ENCODE measurements at places on chromosomes 7 and 10.

- no peak for DNase-seq
These were observed 23.5 kb downstream of the CNOT4 start for GRCh38 chr7:135486261-135486920.

DNA sequence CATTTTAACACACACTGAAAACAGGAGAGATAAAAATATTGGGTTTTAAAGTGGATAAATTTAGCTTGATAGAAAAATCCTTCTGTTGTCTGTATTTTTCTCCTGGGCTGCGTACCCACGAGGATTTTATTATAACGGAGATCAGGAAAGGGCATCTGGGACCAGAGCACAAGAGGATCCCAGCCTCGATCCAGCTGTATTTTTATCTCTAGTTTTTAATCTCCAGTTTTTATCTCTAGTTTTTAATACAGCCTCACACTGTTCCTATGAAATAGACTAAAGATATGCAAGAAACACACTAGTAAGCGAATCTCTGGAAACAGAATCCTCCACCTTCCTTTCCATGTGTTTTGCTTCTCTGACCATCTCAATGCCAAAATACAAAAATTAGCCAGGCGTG is 295.2 kb downstream of the FRMD4A start:
- DNase-seq, result no peak

DNA sequence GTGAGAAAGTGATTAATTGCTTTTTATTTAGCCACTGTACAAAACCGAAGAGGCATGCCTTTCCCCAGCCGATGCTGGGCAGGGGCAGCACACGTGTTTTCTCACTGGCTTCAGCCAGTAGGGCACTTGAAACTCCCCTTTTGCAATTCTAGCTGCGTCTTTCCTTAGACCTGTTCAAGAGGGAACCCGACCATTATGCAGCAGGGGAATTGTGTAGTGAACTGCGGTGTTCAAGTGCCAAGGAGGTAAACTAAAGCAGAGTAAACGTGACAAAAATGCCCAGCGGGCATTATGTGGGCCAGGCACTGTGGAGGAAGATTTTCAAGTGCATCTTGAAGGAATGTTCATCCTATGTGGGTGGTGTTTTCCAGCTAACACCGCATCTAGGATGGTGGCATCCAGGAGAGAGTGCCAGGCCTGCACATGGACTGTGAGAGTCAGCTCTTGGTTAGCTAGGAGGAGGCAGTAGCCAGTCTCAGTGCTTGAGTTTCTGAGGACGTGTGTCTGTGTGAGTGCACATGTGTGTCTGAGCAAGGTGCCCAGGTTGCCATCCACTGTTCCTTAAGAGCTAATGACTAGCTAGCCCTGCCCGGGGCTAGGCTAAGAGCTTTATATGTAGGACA is 3.3 kb downstream of the WIPF3 start:
- no peak for DNase-seq

DNA sequence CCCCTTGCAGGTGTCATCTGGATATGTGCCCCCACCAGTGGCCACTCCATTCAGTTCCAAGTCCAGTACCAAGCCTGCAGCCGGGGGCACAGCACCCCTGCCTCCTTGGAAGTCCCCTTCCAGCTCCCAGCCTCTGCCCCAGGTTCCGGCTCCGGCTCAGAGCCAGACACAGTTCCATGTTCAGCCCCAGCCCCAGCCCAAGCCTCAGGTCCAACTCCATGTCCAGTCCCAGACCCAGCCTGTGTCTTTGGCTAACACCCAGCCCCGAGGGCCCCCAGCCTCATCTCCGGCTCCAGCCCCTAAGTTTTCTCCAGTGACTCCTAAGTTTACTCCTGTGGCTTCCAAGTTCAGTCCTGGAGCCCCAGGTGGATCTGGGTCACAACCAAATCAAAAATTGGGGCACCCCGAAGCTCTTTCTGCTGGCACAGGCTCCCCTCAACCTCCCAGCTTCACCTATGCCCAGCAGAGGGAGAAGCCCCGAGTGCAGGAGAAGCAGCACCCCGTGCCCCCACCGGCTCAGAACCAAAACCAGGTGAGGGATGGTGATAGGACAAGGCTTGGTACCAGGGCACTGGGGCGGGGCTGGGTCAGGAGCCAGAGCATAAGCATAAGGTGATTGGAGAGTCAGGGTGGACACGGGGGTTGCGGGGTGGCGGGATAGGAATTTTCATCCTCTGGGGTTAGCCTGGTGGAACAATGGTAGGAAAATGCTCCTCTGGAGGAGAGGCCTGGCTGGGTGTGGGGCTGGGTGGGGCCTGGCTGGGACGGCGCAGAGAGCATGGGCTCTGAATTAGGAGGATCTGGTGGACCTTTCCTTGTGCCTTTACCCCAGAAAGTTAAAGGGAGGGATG is 1.9 kb downstream of the ZYX start:
- no peak for DNase-seq

- DNase-seq, result no peak
These were observed 321.3 kb downstream of the CACNA2D1 start for GRCh38 chr7:82122275-82122674.

DNA sequence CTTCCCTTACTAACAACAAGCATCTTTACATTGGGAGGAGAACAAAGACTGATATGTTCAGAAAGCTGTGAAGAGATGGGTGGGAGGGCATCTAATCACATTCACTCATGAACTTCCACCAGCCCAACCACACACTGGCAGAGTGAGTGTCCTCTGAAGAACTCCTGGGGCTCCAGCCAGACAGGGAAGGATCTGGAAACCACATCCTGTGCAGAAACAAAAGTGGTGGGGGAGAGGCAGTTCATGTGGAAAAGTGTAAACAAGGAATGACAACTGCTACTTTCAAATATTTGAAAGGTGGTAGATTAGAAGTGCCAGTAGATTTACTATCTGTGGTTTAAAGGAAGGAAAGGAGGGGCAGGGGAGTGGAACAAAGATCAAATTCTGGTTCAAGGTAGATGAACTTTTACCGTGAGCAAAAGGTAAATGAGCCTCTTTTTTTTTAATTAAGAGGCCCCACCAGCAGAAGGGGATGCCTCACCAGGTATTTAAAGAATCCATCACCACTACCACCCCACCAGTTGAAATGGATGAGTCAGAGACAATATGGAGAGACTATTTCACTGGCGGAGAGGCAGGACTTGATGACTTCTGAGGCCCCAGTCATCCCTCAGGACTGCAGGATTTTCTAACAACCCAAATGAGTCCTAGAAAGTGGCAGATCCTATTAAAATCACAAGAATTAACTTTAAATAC is 34.5 kb downstream of the GOT1 start:
- no peak for DNase-seq

DNA sequence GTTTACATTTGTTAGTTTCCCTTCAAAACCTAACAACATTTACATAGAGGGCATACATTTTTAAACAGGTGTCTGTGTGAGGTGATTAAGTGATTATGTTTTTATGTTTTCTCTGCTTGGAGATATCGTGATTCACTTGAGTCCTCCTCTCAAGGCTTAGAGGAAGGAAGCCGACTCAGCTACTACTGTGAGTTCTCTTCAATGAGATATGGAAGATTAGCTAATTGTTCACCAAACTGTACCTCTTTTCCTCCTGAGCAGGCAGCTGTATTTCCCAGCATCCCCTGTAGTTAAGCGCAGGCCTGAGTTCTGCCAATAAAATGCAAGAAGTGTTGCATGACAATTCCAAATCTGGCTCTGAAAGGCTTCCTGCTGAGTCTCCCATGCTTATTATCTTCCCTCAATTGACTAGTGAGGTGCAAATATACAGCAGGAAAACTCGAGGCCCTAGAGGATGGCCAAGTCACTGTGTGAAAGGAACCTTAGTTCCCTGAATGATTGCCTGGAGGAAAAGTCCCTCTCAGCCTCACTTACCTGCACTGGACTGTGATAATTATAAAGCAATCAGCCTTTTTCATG is 528.7 kb downstream of the GRM8 start:
- no peak for DNase-seq

GRCh38 chr7:37282093-37282444 is 166.6 kb downstream of the ELMO1 start:
- no peak for DNase-seq

- DNase-seq, result no peak
These were observed 61.1 kb upstream of the SEM1 start for GRCh38 chr7:96770758-96771157.

DNA sequence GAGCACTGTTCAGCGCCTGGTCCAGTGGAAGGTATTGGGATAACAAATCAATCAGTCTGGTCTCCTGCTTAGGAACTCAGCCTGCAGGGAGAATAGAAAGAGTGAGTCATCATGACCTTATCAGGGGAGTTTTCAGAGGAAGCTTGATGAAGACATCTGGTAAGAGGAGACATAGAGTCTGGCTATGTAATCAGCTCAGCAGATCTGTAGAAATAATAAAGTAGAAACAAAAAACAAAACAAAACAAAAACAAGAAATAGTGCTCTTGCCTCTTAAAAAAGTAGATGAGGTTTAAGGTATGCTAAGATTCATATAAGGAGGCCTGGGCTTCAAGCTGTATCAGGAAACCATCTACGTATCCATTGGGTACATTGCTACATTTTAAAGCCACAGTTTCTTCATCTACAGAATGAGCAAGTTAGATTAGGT is 14.4 kb downstream of the TAS2R41 start:
- peak; percentile 70 for DNase-seq

DNA sequence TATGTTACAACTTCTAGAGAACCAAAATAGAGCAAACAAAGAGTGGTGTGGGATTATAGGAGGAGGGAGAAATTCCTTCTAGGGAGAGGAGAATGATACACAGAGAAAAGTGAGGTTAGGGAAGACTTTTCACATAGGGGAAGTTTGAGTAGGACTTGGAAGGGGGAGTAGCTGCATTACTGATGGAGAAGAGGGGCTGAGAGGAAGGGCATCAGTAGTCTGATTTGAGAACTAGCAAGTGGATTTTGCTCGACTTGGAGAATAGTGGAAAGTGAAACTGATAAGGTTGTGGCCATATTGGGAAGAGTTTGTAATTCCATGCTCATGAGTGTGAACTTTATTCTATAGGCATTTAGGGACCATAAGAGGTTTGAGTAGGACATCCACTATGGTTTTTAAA is 6.1 kb downstream of the NRF1 start:
- DNase-seq, result peak; percentile 31

DNA sequence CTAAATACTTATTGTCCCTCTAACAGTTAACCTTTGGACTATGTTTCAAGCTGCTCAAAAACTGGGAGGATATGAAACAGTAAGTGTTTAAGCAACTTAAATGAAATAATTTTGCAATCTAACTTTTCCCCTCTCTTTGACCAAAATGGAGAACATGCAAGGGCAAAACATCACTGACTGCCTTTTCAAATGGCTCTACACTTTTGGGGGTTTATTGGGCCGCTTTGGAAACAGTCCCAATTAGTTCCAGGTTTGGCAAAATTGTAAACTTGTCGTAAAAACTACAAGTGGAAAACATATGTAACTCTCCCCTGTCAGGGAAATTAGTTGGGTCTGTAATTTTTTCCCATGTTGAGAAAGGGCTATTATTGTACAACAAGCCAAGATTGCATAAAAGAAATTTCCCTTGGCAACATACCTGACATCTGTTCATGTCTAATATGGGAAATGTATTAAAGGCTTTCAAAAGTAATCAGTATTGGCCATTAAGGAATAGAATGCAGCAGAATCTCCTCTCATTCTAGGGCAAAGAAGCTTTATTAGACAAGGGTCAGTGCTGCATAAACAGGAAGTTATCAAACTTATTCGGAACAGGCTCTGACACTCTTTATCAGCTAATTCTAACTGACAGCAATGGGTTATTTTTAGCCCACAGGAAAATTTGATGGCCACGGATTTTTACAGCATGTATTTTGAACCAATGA is 157.9 kb downstream of the ARID5B start:
- peak; percentile 30 for DNase-seq

GRCh38 chr7:155811895-155812761 is at the start of gene SHH:
TSS of gene SHH (minus strand) at chr7:155812463. CDS start at chr7:155812122, 341 bp downstream.
- DNase-seq, result no peak

- DNase-seq, result no peak
These were observed 882 bp downstream of the ZNF282 start for GRCh38 chr7:149196151-149196704.

- DNase-seq, result no peak
These were observed 47.9 kb downstream of the SEPTIN7 start for GRCh38 chr7:35848725-35849124.

GRCh38 chr10:6473901-6474370 is 106.1 kb downstream of the PRKCQ start:
- peak; percentile 65 for DNase-seq

DNA sequence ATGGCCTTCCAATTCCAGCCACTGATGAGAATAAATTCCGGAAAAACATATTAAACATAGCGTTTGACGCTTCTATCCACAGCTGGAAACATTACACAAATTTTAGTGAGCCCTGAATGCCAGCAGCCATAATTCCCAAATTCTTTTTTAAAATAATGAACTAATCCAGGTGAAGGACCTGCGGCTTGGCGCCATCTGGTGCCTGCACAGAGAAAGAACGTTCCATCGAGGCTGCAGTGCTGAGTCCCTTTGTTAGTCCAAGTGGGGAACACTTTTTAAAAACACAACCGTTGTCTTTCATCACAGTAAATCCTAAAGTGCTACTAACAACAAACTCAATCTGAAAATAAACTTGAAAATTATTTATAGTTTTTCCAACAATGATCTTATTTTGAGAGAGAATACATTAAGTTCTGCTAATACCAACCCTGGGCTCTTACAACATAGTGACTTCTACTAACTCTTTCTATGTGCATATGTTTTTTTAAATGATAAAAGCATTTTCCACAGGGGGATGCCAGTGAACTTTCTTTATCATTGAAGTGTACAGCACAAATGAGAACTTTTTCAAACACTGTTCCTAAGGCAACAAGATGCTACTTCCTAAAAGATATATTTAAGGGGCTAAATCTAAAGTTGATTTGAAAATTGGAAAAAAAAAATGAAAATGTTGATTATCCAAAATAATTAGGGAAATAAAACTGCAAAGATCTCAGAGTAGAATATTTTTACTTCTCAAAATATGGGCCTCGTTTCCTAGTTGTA is 166.9 kb upstream of the RNF32 start:
- DNase-seq, result no peak
